ENCODE measurements at places on chromosomes 5 and 9. TPM values are rescaled to one million over a fixed set of nuclear protein-coding genes. Genes with fewer than 3 reads are reported as not detected.
A peak's percentile ranks its signal among the peaks of the same experiment; 100 is the strongest.

DNA sequence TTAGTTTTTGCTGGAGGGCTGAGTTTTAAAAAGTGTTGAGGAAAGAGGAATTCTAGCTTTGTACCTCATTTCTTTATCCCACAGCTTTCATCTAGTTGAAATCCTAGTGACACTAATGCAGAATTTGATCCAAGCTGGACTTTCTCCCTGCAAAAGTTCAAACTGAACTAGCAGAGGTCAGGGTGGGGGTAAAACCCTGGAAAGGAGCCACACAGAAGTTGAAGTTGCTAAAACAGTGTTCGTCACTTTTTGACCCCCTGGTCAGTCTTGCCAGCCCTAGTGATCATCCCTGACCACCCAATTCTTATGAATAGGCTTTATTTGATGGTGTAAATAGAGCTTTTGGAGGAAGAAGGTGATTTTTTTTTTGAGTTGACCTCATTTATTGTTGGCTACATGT, 390.4 kb downstream of the TMEM38B start:
- DNase-seq = no peak

DNA sequence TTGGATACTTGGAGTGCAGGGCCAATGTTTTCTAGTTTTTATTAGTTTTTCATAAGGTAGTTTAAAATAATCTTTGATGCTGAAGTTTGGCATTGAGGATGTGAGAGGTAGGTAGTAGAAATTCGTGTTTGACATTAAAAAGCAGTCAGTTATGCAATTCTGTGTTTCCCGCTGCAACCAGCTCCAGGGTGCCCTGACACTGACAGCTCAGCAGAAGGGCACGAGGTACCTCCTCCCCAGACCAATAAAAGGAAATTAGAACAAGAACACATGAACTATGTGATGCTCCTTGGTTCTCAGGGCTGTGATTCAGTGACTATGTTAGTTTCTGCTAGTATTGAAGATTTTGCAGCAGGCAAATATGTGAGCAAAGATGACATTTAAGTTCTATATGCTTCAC, 40.2 kb downstream of the NSUN2 start:
- DNase-seq = no peak

- DNase-seq = no peak
Observed at GRCh38 chr5:155380480-155380879, 366.9 kb downstream of the KIF4B start.

DNA sequence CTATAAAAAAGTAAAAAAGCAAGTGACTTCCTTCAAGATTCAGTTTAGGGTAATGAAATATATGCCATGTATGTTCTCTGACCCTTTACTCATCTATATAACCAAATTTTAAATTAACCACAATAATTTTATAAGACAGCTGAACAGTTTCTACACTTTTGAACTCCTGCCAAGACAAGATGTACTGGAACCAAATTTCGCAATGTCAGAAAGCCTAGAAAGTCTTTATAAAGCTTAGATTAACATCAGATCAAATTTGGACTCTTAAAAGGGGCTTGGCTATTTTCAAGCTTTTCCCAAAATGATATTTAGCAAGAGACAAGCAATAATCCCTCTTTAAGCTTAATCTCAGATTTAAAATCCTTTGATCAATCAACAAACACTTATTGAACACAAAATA, 362.6 kb downstream of the PTPRD start:
- no peak for DNase-seq

DNA sequence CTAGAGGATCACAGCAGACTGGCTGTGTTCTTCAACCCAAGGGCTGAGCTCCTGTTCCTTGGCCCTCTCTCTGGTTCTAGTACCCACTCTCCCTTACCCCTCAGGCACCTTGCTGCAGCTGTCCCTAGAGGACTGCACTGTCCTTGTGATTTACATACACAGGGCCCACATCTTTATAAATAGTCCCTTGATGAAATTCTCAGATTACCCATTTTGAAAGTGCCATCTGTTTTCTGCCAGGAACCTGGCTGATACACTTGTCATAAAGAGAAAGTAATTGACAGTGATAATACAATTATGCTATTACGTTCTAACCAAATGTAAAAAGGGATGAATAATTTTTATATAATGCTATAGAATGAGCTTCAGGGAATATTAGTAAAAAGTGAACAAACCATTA, 16.5 kb upstream of the SPARC start:
- peak; percentile 1 for DNase-seq

- no peak for DNase-seq
Observed at GRCh38 chr9:99056886-99057664, 47.8 kb upstream of the TGFBR1 start.

DNA sequence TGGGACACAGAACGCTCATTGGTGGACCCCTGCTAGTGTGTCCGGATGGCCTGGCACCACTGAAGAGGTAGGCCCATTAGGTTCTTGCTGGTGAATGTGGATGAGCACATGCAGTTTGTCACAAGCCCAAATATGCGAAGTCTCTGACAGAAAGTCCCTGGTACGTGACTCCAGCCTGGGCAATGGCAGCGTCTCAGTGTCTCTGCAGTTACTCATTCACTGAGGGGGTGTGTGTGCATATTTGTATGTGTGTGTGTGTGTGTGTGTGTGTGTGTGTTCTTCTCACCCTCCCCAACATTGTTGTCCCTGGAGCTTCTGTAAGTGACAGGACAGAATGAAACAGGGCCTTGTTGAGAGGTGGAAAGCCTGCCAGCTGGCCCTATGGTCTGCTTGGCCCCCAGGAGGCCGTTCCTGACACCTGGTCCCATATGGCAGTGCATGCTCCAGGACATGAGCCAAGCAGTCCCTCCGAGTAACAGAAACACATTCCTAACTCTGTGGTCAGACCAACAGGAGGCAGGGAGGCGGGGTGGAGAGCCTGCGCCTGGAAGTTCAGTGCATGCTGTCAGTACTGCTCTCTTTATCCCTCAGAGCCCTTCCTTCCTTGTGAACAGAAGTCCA, 169.9 kb downstream of the SLC28A3 start:
- peak; percentile 64 for DNase-seq

DNA sequence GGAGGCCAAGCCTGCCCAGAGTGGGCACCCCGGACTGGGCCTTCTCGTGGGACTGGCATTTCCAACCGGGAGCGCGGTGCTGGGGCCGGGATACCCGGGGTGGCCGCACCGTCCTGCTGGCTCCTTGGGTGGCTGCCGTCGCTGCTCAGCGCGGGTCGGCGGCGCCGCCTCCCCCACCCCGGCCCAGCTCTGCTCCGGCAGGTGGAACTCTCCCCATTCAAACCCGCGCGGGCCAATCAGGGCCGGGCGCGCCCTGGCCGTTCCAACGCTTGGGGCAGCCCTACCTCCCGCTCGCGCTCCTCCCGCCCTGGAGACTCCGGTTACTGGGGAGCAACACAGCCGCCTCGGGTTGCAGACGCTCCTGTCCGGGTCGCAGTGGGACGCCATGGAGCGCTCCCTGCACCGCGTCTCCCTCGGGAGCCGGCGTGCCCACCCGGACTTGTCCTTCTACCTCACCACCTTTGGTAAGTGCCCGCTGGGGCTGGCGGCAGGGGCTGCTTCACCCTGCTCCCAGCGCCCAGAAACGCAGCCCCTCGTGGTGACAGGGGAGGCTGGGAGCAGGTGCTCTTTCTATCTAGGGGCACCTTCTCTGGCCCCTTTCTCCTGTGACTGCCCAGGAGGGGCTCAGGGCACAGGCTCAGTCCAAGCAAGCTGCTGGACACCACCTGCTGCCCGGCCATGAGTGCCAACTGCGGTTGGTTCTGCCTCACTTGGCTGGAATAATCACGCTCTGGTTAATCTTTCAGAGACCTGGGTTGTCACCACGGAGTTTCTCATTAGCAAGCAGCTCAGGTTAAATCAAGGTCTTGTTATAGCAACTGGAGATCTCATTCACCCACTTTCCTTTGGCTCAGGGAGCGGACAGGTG, at the start of gene RGS3:
TSS of gene RGS3 (plus strand) at position 310 of the 868 bp plus-strand sequence. CDS start at position 386, 76 bp downstream.
- DNase-seq = peak; percentile 60

DNA sequence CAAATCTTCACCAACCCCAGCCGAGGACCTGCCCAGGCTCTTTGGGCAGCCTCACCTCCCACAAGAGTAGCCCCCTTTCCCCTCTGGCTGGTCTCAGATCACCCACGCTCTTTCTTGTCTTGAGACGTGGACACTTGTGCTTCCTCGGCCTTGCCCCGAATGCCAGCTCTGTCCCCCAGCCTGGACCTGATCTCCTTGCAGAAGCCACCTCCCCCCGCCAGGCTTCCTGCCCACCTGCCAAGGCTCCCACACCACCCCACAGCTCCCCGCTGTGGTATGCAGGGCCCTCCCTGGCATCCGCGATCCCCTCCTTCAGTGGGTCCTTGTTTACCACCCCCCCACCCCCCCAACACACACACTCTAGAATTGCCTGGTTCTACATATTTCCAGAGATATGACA, 133.7 kb downstream of the ROR2 start:
- DNase-seq = no peak

GRCh38 chr5:172425402-172425801, 28.9 kb downstream of the SH3PXD2B start:
- no peak for DNase-seq

DNA sequence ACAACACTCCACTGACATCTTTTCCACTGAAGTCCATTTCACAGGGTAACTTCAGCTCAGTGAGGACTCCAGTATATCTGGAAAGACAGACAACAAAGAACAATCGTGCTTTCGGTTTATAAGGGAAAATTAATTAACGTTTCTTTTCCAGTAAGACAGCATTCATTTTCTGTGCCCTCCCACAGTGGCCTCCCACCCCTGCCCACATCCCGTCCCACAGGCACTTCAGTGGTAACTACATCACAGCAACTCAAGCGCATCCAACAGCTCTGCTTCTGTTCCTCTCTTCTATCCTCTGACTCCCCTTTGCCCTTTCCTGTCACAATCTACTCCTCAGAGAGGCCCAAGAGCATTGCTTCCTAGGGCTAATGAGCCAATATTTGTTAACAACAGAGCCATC, 40.3 kb downstream of the GLDC start:
- no peak for DNase-seq

Gene ATP10B
- total RNA-seq = 1.9 TPM

Gene SH2D3C
- 6.6 TPM for total RNA-seq

Gene PCDHGB1
- total RNA-seq = 12.5 TPM

Gene TXNDC8
- 3.5 TPM for total RNA-seq

Data from testis (tissue), 5 donors.